ENCODE measurements at places on chromosomes 1 and 21. TPM values are rescaled to one million over a fixed set of nuclear protein-coding genes. Genes with fewer than 3 reads are reported as not detected.

SPAG17 gene
- total RNA-seq = not detected

PGBD5 gene
- total RNA-seq = not detected

SAMD11 gene
- total RNA-seq = not detected

CFAP141 gene
- total RNA-seq = not detected

ZMPSTE24 gene
- total RNA-seq = 18.5 TPM

IGSF3 gene
- total RNA-seq = 0.49 TPM

TMED5 gene
- total RNA-seq = 46.1 TPM

TFAP2E gene
- total RNA-seq = 4.5 TPM

ESRRG gene
- total RNA-seq = not detected

FCRL2 gene
- 81.0 TPM for total RNA-seq

POTED gene
- total RNA-seq = not detected

PARS2 gene
- 4.5 TPM for total RNA-seq

RGS16 gene
- total RNA-seq = 3.1 TPM

CELA2A gene
- total RNA-seq = not detected

TAS1R1 gene
- not detected for total RNA-seq

RPL5 gene
- 1,049 TPM for total RNA-seq

PRAMEF7 gene
- not detected for total RNA-seq

SHE gene
- not detected for total RNA-seq

CD1D gene
- total RNA-seq = 5.3 TPM

TRIM46 gene
- total RNA-seq = 2.6 TPM

USF1 gene
- total RNA-seq = 192 TPM

DAB1 gene
- not detected for total RNA-seq

GREM2 gene
- total RNA-seq = not detected

GUK1 gene
- total RNA-seq = 125 TPM

PEX14 gene
- 19.3 TPM for total RNA-seq

TP73 gene
- total RNA-seq = 2.0 TPM
